ENCODE measurements at places on chromosomes 5 and 9.

GRCh38 chr9:37677435-37677834 lies 26.7 kb downstream of the FRMPD1 start:
- no peak for DNase-seq

DNA sequence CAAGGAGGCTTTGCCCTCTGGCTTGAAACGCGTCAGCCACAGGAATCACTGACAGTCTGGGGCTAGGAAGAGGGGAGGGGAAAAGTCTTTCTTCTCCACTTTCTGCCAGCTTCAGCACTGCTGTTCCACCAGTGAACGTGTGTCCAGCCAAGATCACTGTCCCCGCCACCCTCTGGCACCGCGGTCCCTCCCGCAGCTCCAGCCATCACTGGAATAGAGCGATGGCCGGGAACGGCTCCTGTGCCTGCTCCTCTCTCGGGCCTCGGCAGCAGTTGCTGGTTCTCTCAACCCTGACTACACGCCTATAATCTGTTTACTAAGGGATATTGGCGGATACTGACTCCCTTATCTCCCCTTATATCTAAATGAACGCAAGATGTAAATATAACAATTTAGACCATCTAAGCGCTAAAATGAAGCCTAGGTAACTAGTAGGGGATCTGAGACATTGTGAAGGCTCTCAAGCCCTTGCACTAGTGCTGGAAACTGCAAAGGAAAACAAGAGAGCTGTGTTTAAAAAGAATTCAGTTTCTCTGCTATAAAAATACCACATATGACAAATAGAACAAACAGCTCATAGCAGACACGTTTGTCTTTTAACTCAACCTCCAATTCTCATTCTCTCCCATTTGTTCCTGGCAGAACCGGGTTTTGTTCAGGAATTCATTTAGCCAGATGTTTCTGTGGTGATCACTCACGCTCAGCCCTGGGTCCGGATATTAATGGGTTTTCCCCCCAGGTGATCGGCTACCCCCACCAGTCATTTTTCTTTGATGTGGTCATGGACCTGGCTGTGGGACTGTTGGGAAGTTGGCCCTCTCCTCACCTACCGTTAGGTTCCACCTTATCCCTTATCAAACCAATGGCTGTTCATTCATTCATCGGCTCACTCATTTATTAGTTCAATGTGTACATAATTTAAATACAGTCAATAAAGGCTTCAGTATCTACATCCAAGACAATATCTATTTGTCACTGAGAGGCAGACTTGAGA lies 149.8 kb downstream of the MED10 start:
- no peak for DNase-seq

GRCh38 chr5:126483156-126483555 lies 59.9 kb downstream of the GRAMD2B start:
- no peak for DNase-seq

- DNase-seq, result no peak
Observed at GRCh38 chr9:88380118-88380517, 8.1 kb upstream of the SPIN1 start.

DNA sequence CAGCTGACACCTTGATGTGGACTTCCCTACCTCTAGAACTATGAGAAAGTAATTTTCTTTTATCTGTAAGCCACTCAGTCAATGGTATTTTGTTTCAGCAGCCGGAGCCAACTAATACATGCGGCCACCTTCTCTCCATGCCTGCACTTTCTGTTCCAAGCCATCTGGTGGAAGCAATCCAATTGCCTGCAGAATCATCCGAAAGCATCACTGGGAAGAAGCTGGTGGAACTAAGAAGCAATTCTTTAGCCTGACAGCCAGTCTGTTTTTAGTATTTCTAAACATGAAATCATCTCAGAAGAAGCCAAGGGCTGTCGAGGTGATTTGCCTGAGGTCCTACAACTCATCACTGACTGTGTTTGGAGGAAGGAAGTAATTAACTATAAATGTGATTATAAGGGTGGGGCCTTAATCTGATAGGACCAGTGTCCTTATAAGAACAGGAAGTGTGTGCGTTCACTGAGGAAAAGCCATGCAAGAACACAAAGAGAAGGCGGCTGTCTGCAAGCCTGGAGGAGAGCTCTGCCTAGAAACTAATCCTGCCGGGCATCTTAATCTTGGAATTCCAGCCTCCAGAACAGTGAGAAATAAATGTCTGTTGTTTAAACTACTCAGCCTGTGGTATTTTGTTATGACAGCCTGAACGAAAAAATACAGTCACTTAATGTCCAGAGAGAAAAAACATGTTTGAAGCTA lies 49.1 kb downstream of the NXNL2 start:
- DNase-seq, result no peak

DNA sequence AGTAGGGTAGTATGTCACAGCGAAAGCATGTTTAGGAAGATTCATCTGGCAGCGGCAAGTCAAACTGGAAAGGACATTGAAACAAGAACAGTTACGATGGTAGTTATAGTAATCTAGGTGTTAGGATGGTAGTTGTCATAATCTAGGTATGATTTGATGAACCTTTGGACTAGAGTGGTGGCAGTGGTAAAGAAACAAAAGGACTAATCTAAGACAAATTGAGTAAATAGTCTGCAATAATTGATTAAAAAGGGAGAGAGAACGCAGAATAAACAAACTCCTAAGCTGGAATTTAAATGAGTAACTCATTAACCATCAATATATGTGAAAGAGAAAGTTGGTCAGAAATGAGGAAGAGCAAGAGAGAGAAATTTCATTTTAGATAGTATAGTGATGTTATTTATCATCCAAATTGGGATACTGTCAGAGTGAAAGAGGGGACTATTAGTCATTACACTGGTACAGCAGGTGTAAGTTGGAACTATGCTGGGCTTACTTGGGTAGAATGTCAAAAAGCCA lies 56.8 kb downstream of the MTREX start:
- DNase-seq, result no peak

DNA sequence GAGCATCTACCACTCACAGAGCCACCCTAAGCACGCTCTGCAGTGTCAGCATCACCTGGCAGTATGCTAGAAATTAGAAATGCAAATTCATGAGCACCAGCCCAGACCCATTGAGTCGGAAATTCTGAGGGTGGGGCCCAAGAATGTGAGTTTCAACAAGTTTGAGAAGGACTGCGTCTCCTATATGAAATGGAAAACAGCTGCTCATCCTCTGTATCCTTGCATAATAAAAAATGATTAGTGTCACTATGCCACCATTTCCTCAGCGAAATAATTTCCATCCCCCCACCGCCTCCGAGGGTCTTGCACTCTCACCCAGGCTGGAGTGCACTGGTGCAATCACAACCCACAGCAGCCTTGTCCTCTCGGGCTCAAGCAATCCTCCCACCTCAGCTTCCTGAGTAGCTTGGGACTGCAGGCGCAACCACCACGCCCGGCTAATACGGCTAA lies 1.3 kb upstream of the IQGAP2 start:
- DNase-seq, result no peak

Data from NCI-H1105 (cell line).